Lower lobe of right lung (tissue), 2 donors: ENCODE measurements at places on chromosomes 1 and 21. TPM values are rescaled to one million over a fixed set of nuclear protein-coding genes. Genes with fewer than 3 reads are reported as not detected.
A peak's percentile ranks its signal among the peaks of the same experiment; 100 is the strongest.

ABCD3 gene
- 54.9 TPM for total RNA-seq

DNA sequence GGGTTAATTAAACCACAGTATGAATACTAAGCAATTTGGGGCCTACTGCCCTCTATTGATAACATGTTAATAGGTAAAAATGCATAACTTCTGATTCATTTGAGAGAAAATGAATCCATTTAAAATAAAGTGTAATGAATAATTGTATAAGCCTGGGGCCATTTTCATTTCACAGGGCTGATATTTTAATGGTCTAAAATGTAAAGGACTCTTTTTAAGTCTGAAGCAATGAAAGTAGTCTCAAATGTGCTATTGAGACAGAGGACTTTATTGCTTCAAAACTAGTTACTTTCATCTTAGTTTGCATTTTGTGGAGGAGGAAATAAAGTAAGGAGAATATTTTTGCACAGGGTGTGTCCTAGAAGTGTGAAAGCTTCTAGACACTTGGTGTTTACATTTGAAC lies 155.4 kb downstream of the TLR5 start:
- no peak overlapping the region for H3K27ac ChIP-seq
- no peak for DNase-seq
- H3K4me1 ChIP-seq: peaks cover 6% of the 10 kb centered on the region
- no peak overlapping the region for H3K4me3 ChIP-seq
- no peaks in the 10 kb centered on the region for H3K27me3 ChIP-seq

- no peak overlapping the region for H3K27ac ChIP-seq
- no peaks in the 10 kb centered on the region for H3K36me3 ChIP-seq
- no peaks in the 10 kb centered on the region for H3K27me3 ChIP-seq
- H3K4me3 ChIP-seq: no peak overlapping the region
- H3K4me1 ChIP-seq: no peaks in the 10 kb centered on the region
Measured at GRCh38 chr1:242629396-242629795, 104.9 kb upstream of the PLD5 start.

DNA sequence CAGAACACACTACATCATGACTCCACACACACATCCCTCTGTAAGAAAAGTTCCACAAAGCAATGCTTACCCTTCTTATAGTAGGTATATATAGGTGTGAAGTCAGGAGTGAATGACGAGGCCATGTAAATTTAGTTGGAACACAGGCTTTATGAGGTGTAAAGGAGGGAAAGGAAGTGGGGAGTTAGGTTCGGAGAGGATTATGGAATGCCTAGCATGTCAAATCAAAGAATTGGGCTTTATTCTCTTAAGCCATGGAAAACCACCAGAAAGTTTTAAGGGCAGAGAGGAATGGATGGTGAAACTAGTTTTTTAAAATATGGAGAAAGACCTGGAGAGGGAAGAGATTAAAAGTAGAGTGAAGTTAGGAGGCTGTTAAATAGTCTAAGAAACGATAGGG lies 26.3 kb downstream of the TFAP2E start:
- no peaks in the 10 kb centered on the region for H3K4me1 ChIP-seq
- DNase-seq: no peak
- peaks cover 50% of the 10 kb centered on the region for H3K36me3 ChIP-seq
- H3K27ac ChIP-seq: no peak overlapping the region

DNA sequence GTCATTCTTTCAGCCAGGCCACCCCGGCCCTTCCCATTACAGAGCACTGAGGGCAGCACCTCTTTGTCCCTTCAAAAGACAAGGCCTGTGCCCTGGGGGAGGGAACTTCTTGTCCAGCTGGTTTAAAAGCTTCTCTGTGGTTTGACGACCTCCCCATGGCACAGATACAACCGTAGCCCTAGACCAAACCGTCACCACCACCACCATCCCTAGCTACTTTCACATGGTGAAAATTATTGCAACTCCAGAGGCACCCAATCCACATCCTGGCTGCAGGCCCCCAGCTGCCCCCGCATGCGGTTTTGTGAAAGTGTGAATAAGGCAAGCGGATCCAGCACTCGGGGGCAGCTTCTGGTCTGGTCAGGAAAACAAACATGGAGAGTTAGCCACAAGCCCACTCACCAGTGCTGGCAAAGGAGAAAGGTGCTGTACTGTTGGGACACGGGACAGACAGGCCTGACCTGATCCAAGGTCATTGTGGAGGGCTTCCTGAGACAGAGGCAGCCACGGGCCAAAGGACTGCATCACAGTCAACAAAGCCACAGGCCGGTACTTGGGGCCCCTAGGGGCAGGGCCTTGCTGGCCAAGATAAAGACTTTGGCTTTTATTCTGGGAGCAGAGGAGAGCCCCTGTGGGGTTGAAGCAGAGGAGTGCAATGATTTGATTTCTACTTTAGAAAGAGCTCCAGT lies 31.2 kb downstream of the CDCA8 start:
- H3K4me1 ChIP-seq: no peaks in the 10 kb centered on the region
- no peak for DNase-seq
- H3K27ac ChIP-seq: no peak overlapping the region
- no peaks in the 10 kb centered on the region for H3K36me3 ChIP-seq
- no peak overlapping the region for H3K4me3 ChIP-seq

DNA sequence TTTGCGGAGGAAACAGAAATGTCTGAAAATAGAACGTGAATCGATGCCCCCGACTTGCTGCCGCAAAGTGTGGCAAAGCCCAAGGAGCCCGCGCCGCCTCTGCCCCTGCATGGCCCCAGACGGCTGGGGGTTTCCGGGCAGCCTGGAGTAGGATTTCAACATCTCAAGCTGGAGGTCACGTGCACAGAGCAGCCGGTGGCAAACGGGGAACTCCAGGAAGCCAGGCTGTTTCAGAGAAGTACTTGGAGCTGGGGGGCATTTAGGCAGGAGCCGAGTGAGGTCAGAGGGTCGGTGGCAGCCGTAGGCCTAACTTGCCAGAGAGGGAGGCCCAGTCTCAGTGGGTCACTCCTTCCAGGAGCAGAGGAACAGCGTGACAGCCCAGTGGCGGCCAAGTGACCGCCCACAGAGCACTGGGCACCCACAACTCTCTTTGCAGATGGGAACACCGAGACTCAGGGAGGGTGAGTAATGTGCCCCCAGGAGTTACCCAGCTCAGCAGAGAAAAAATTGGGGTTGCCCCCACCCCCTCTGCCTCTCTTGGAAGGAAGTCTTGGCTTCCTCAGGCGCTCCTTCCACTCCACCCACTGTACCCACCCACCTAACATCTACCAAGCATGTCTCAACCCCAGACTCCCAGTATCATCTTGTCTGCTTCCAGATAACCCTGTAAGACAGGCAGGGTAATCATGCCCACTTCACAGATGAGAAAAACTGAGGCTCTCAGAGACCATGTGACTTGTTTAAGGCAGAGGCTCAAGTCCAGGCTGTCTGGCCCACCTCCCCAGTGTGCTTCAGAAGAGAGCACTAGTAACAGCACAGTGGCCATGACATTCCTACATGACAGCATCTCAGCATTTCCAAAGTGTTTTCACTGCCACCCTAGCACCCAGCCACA lies 179.4 kb downstream of the HIVEP3 start:
- H3K4me1 ChIP-seq: peaks cover 54% of the 10 kb centered on the region
- no peaks in the 10 kb centered on the region for H3K36me3 ChIP-seq
- peak overlapping the region; percentile 83 for H3K27ac ChIP-seq
- no peaks in the 10 kb centered on the region for H3K27me3 ChIP-seq
- peak; percentile 92 for DNase-seq

DNA sequence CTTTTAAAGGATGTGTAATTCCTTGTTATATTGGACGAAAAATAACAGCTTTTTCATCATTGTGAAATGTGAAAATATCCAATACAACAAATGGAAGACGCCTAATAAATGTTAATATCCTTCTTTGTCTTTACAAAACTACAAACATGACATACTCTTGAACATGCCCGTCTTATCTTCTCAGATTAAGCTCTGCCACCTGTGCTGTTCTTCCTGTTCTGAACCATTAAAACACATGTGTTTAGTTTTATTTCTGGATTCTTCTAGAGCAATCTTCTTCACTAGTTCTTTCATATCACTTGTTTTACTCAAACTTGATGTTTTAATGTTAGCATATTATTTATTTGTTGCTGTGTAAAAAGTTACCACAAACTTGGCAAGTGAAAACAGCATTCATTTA lies 147.0 kb downstream of the CLEC20A start:
- no peak overlapping the region for H3K27ac ChIP-seq
- no peak overlapping the region for H3K4me3 ChIP-seq
- DNase-seq: no peak

DNA sequence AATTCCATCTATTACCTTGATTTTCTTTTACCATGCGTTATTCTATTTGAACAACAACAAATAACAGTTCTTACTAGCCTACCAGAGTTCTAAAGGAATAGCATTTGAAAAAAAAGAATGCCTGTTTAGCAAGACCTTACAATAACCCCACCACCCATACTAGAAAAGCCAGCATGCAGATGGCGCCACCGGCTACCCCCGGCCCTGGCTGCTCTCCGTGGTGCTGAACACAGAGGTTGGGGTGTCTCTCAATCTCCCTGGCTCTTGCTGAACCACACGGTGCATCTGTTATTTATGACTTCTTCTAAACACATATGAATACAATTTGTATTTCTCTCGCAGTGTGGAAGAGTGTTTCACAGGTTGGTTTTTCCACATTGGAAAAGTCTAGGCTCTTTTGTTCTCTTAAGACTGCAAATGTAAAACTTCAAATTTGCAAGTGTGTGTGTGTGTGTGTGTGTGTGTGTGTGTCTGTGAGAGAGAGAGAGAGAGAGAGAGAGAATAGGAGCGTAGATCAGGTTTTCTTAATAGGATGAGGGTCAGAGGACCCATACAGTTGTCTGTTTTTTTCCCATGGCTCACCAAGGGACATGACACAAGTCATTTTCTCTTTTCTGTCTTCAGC lies 13.6 kb downstream of the GRIK3 start:
- DNase-seq: no peak
- H3K27me3 ChIP-seq: peaks cover 37% of the 10 kb centered on the region
- no peak overlapping the region for H3K27ac ChIP-seq
- H3K4me3 ChIP-seq: no peak overlapping the region
- no peaks in the 10 kb centered on the region for H3K4me1 ChIP-seq

DNA sequence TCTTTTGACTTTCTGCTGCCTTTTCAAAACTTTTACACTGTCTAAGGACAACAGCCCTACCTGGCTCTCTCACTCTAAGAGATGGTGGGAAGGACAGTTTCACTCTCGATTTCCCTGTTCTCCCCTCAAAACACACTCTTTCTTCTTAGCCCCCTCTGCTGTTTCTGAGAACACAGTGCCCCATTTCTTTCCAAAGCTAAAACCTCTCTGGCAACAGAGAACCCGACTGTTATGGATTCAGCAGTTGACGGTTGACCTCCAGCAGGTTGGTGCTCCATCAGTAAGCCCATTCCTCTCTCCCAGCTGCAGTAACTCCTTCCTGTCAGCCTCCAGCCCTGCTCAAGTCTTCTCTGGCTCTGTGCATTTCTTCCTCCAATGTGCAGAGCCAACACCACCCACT lies 88.2 kb upstream of the ABCD3 start:
- no peaks in the 10 kb centered on the region for H3K27me3 ChIP-seq
- H3K4me3 ChIP-seq: no peak overlapping the region
- peak overlapping the region; percentile 34 for H3K27ac ChIP-seq

DNA sequence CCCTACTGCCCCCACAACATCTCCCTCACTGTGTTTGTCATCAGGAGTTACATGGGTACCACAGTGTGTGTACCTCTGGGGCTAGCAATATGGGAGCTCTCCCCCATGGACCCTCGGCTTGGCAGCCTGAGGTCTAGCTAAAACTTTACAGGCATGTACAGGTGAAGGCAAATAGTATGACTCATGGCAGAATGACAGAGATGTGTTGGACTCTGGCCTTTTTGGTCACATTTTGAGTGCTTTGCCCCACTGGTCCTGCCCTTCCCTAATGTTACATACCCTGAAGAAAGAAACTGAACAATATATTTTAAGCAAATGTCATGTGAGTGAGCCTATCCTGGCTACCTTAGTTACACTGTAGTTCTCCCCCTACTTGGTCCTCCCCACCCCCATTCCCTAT lies 124.0 kb downstream of the NGF start:
- H3K4me1 ChIP-seq: no peaks in the 10 kb centered on the region
- no peak overlapping the region for H3K27ac ChIP-seq
- DNase-seq: no peak

- H3K27me3 ChIP-seq: peaks cover 15% of the 10 kb centered on the region
- H3K4me3 ChIP-seq: no peak overlapping the region
- H3K4me1 ChIP-seq: peaks cover 8% of the 10 kb centered on the region
- DNase-seq: peak; percentile 88
- H3K36me3 ChIP-seq: no peaks in the 10 kb centered on the region
- H3K27ac ChIP-seq: peak overlapping the region; percentile 31
Measured at GRCh38 chr1:46517010-46517600, 27.5 kb downstream of the DMBX1 start.
